ENCODE measurements at places on chromosomes 11 and 22.
A peak's percentile ranks its signal among the peaks of the same experiment; 100 is the strongest.

DNA sequence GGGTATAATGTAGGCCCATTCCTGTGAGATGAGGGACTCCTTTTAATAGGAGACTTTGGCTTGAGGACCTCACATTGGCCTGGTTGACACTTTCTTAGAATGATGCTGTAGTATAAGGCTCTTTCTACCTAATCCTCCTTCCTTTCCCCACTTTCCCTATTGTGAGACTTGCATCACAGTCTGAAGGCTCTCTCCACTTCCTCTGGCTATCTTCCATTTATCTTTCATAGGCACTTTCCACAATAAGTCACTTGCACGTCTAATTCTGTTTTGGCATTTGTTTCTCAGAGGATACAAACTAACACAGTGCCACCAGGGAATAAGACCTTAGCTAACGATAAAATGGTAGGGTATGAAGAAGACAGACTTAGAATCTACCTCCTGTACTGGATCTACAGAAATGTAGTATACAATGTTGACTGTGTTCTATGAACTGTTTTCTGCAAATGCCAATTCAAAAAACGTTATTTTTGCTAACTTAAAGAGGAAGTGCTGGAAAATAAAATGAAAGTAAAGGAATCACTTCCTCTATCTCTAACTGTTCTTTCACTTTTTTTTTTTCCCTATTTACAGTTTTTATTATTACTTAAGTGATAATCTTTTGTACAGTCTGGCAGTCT lies 17.9 kb upstream of the PDE3B start:
- DNase-seq: no peak

- no peak for DNase-seq
These were observed 831 bp upstream of the TMEM135 start for GRCh38 chr11:87036756-87037449.

GRCh38 chr11:95157824-95158223 lies 68.2 kb downstream of the ENDOD1 start:
- DNase-seq: no peak

- no peak for DNase-seq
These were observed 16.9 kb downstream of the ADORA2A start for GRCh38 chr22:24444251-24444650.

GRCh38 chr22:23786752-23787599 lies at the start of gene SMARCB1:
Gene SMARCB1, plus strand, starts transcription at chr22:23786966. Its CDS starts 204 bp downstream, at chr22:23787170.
- peak; percentile 94 for DNase-seq

DNA sequence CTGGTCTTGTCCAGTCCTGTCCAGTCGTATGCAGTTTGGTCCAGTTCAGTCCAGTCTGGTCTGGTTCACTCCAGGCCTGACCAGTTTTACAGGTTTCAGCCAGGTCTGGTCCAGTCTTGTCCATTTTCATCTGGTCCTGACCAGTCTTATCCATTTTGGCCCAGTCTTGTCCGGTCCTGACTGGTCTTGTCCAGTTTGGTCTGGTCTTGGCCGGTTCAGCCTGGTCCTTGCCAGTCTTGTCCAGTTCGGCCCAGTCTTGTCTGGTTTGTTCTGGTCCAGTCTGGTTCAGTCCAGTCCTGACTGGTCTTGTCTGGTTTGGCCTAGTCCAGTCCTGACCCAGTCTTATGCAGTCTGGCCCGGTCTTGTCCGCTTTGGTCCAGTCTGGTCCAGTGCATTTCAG lies 380.2 kb downstream of the OR4C45 start:
- no peak for DNase-seq

DNA sequence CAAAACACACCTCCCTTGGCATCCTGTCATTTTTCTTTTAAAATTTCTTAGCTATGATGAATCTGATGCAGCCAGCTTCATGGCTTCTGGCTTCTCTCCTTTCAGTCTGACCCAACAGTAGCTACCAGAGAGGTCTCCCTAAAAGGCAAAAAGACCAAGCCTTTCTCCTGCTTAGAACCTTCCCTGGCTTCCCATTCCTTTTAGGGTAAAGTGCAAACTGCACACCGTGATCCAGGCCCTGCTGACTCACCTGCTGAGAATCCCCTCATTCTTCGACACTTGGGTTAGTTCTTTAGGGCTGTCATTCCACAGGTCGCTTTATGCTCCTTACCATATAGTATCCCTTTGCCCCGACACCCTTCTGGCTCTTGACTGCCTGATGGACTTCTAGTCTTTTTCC lies 362.4 kb downstream of the MIAT start:
- peak; percentile 73 for DNase-seq

GRCh38 chr11:2888266-2888968 lies 2.8 kb upstream of the CDKN1C start:
- DNase-seq: peak; percentile 82

GRCh38 chr11:85663753-85664614 lies 945 bp downstream of the CREBZF start:
- DNase-seq: peak; percentile 74

DNA sequence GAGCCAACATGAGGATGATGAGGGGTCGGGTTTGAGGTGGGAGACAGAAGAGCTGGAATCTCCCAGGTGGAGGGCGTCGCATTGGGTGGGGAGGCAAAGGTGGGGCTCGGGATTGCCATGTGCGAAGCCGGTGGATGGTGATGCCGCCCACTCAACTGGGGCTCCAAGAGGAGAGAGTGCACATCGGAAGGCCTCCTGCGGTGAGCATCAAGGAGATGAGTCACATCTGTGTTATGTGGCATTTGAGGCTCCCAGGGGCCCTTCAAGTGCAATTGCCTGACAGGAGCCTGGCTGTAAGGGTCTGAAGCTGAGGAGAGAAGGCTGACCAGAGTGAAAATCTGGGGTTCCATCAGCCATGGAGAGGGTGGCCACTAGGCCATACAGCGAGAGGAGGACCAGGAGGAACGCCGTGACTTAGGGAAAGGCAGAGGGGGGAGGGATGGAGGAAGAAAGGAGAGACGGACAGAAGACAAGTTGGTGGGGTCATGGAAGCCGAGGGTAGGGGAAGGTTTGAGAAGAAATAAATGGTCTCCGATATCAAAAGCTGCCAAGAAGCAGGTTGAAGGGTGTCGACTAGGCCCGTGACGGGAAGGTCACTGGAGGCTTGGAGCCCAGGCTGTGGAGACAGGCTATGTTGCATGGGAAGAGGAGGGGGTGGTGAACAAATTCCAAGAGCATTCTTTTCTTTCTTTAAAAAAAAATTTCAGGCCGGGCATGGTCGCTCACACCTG lies 21.3 kb downstream of the RASD2 start:
- peak; percentile 88 for DNase-seq

GRCh38 chr22:30326706-30327362 lies at the start of gene TBC1D10A:
Gene TBC1D10A, minus strand, starts transcription at chr22:30326941. Its CDS starts 60 bp downstream, at chr22:30326881.
- DNase-seq: peak; percentile 90

DNA sequence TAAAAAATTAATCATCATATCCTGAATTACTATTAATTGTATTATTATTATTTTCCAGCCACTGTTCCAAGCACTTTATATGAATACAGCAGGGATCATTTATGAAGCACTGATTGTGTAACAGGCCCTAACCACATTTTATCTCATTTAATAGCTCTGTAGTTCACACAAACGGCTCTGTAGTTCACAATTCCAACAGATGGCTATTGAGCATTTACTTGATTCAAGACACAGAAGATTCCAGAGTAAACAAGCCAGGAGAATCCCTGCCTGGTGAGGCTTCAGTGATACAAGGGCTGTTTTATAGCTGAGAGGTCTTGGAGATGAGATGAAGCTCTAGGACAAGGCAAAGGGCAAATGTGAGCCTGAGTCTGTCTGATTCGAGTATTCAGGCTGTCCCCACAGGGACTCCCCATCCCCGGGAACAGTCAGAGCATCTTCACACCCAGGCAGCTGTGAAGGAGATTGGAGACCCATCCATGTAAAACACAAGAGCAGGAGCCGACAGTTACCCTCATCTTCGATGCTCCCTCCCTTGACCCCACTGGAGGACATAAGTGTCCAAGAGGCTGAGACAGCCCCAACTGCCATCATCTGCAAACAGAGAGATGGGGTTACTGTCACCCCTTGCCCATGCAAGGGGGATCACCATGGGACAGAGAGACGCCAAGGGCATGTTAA lies 222.5 kb downstream of the MN1 start:
- no peak for DNase-seq

- peak; percentile 45 for DNase-seq
These were observed 699 bp upstream of the SDF2L1 start for GRCh38 chr22:21641417-21641788.

GRCh38 chr11:65962141-65962564 lies 619 bp downstream of the SART1 start:
- DNase-seq: no peak

DNA sequence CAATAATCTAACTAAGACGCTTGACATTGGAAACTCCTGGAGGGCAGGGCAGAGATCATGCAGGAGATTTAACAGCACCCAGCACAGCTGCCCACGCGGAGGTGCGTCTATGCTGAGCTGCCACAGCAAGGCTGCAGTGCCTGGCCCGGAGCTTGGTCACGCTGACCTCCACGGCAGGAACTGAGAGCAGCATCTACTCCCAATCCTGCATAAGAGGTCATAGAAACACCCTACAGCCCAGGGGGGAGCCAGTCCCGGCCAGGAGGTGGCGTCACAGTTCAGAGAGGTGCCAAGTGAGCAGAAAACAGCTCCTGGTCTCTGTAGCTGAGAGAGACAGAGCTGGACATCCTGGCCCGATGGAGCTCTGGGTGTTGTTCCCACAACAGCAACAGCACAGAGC lies 121.1 kb upstream of the TMEM45B start:
- DNase-seq: no peak

GRCh38 chr11:10122326-10123197 lies 171.5 kb downstream of the SBF2 start:
- DNase-seq: peak; percentile 83

DNA sequence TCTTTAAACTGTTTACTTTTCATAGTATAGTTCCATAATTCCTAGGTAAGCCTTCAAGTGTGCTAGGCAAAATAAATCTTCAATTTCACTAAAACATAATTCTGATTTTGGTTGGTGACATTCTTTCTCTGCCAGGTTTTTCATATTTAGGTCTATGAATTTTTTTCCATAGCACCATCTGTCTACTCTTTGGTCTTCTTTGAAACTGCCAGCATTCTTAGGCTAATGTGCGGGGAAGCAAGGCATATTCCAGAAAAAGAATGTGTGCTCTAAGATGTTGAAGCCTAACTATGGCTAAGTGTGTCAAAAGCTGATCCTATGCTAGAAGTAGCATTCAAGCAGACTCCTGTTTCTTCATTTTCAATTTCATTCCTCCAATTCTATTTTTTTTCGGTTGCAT lies 213.9 kb upstream of the C11orf87 start:
- no peak for DNase-seq

DNA sequence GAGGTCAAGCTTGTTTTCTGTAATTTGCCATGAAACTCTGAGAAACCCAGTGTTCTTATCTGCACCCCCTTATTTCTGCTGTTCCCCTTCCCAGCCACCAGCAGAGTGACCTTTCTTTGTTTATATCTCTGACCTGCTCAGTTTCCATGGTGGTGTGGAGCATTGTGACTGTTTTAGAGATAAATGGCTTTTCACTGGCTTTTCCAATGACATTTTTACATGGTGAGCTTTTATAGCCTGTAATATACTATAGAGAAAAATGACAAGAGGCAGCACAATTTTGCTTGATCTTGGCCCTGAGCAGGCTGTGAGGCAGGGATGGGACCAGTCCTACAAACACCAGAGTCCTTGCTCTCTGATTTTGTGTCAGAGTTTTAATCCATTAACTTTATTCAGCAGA lies 233.9 kb downstream of the FAT3 start:
- no peak for DNase-seq

DNA sequence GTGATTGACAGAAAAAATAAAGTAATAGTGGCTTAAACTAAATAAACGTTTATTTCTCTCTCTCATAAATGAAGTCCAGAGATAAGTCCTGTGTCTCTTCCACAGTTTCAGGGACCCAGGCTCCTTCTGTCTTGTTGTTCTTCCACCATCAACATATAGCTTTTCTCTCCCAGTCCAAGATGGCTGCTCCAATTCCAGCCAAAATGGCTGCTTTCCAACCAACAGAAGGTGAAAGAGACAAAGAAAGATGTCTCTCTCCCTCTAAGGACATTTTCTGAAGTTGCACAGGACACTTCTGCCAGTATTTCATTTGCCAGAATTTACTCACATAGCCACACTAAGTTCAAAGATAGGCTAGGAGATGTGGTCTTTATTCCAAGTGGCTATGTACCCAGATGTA lies 9.4 kb upstream of the PLEKHB1 start:
- no peak for DNase-seq

GRCh38 chr22:28743852-28744251 lies 2.0 kb downstream of the HSCB start:
- DNase-seq: no peak

GRCh38 chr11:93844568-93844967 lies 5.8 kb downstream of the VSTM5 start:
- no peak for DNase-seq

DNA sequence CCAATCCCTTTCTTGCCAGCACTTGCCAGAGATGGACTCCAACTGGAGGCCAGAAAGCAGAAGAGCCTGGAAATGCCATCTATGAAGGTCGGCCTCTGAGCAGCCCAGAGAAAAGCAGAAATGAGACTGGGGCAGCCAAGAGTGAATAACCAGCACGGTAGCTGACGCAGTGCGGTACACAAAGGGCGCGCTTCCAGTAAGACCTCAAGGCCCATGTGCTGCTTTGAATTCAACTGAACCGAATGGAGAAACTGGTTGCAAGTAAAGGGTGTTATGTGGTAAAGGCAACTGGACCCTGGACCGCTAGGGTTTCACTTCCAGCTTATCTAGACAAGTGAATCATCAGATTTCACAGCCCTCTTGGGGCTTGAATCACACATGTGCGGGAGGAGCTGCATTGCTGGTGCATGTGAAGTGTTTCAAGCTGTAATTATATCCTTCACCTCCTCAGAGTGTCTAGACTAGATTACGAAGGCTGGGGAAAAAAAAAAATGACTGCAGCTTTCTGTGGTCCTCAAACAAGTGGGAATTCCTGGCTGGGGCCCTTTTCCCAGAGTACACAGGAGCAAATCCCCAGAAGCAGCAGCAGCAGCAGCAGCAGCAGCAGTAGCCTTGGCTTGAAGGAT lies 128.9 kb downstream of the CCDC34 start:
- peak; percentile 100 for DNase-seq

DNA sequence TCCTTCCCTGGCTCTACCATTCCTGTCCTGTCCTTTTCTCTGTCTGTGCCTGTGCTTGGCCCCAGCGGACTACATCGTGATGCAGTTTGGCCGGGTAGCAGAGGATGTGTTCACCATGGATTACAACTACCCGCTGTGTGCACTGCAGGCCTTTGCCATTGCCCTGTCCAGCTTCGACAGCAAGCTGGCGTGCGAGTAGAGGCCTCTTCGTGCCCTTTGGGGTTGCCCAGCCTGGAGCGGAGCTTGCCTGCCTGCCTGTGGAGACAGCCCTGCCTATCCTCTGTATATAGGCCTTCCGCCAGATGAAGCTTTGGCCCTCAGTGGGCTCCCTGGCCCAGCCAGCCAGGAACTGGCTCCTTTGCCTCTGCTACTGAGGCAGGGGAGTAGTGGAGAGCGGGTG lies 20.4 kb downstream of the TUB start:
- DNase-seq: no peak

- peak; percentile 59 for DNase-seq
These were observed 14.4 kb downstream of the IL18BP start for GRCh38 chr11:72012897-72013721.

GRCh38 chr22:18110194-18110953 lies at the start of gene TUBA8:
Gene TUBA8, plus strand, starts transcription at chr22:18110809. Its CDS starts 57 bp downstream, at chr22:18110866.
- DNase-seq: peak; percentile 27

- DNase-seq: no peak
These were observed 299.3 kb downstream of the BRD1 start for GRCh38 chr22:49528420-49528720.

Data from fibroblast of skin of right biceps (primary cell).